ENCODE measurements at places on chromosomes 6 and 20.

- DNase-seq = no peak
Measured at GRCh38 chr6:13273931-13274706, 54.2 kb downstream of the TBC1D7 start.

- no peak for DNase-seq
Measured at GRCh38 chr6:142843361-142843760, 101.6 kb downstream of the HIVEP2 start.

DNA sequence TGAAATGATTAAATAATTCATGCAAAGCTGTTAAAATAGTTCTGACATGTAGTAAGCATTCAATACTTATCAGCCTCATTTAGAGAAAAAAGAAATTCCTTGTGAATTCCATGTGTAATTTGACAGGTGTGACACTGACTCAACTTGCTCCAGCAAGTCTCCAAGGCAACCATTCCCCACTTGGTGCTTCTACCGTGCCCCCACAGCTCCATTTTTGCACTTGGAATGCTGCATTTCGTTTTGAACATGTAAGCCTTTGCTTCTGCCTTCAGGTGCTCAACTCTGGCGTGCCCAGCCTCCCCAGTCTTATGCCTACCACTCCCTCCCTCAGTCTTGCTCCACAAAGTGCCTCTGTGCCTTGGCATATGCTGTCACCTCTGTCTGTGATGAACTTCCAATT lies 760.6 kb upstream of the CHD6 start:
- DNase-seq = no peak

DNA sequence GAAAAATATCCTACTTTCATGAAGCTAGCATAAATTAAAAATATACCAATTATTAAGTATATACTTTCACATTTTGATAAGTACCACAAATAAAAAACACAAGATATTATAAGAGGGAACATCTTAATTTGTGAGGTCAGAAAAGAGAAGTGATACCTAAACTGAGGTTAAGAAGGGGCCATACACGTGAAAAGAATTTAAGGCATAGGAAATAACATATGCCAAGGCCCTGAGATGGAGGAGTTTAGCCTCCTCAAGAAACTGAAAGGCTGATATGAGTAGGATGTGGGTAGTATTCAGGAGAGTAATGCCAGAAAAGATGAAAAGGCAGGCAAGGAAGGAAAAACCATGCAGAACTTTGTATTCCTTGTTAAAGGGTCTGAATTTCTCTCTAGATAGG lies 116.6 kb upstream of the HTR1E start:
- DNase-seq = no peak

DNA sequence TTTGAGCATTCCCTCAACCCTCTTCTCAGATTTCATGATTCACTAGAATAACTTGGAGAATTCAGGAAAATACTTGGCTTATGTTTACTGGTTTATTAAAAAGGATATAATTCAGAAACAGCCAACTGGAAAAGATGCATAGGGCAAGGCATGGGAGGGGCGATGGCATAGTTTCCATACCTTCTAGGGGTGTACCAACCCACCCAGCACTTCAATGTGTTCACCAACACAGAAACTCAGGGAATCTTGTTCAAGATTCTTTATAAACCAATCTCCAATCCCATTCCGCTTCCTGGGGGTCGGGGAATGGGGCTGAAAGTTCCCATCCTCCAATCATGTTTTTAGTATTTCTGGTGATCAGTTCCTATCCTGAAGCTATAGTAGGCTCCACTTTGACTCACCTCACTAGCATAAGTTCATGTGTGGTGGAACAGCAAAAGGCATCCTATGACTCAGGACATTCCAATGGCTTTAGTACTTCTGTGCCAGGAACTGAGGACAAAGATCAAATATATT lies 164.4 kb downstream of the SIM1 start:
- peak; percentile 95 for DNase-seq

DNA sequence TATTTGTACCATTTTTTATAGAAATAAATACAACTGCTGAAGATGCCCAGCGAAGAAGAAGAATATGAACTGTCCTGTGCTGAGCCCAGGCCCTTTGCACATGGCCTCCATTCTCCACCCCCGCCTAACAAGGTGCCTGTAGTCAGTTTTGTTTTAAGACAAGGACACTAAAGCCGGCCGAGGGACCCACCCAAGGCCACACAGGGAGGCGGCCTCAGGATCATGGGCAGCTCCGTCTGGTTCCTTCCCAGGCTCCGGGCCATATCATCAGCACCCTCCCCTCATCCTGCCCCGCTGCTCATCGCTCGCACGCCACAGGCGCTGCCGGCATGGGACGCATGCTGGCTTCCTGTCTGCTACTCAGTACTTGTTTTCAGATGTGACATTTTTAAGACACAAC lies 21.3 kb downstream of the PSMG4 start:
- no peak for DNase-seq

DNA sequence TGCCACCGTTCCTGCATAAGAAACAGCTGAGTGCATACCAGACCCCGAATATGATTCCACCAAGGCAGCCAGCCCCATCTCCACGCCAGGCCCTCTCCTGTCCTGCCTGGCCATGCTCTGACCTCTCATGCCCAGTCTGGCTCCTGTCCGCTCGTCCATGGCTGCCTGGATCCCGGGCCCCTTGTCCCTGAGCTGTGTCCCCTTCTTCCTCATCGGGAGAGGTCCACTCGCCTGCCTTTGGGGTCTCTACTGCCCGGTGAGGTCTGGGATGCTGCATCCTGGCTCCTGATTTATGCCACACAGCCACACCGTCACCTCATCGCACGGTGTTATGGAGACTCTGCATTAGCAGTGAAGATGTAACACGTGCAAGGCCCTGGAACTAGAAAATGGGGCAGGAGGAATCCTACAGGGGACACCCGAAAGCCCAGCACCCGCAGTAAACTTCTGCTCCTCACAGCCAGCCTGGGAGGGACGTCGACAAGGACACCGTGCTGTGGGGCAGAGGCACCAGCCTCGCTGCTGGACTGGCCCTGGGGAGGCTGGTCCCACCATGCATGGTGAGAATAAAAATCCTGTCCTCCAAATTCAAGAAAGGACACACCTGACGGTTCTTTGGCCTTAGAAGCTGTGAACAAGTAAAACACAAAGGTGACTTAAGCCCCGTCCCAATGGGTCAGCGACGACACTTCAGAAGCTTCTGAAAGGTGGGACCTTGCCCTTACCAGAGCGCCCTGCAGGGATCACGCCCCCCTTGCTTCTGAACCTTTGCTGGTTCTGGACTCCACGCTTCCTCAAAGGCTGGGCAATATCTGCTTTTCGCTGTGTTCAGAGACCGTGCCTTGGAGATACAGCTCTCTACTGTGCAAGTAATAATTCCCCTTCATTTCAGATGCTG lies 103.0 kb downstream of the DLL1 start:
- DNase-seq = no peak

DNA sequence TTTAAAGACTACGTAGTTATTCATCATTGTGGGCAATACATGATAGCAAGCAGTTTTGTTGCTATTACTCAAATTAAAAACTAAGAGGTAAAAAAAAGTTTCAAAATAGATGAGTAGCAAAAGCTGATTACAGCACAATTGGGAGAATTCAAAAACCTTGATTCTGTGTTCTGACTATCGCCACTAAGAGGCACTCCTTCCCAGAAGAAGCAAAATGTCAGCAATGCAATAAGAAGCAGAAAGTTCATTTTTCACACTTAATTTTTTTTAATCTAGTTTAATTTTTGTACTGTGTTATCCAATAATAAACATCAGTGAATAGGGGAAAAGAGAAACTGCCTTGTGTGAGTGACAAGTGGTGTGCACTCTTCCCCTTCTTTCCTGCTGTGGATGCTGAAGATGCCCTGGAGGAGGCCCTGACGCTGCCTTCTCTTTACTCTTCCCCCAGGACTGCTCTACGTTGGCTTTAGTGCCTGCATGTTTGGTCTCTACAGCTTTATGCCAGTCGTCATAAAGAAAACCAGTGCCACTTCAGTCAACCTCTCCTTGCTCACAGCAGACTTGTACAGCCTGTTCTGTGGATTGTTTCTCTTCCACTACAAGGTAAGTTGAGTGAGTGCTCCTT lies 263.2 kb upstream of the PLN start:
- DNase-seq = peak; percentile 6

GRCh38 chr6:119076576-119077390 lies 1.7 kb downstream of the FAM184A start:
- DNase-seq = no peak

GRCh38 chr6:124445581-124445980 lies 516.7 kb upstream of the RNF217 start:
- no peak for DNase-seq

DNA sequence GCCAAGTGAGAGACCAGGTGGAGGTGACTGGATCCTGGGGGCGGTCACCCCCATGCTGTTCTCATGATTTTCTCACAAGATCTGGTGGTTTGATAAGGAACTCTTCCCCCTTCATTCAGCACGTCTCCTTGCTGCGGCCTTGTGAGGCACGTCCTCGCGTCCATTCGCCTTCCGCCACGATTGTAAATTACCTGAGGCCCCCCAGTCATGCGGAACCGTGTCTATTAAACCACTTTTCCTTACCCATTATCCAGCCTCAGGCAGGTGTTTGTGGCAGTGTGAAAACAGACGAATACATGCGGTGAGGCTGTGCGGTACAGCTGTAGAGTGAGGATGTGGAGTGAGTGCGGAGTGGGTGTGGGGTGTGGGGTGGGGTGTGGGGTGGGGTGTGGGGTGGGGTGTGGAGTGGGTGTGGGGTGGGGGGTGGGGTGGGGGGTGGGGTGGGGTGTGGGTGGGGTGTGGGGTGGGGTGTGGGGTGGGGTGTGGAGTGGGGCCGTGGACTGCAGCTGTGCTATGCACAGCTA lies 12.1 kb upstream of the NTSR1 start:
- DNase-seq = no peak

GRCh38 chr20:41278936-41279335 lies 38.6 kb downstream of the ZHX3 start:
- DNase-seq = no peak

GRCh38 chr6:135209803-135210202 lies 28.7 kb downstream of the MYB start:
- no peak for DNase-seq

- no peak for DNase-seq
Measured at GRCh38 chr20:61746147-61746646, 319.5 kb downstream of the TAF4 start.

- no peak for DNase-seq
Measured at GRCh38 chr20:34282041-34282440, 21.1 kb downstream of the AHCY start.

DNA sequence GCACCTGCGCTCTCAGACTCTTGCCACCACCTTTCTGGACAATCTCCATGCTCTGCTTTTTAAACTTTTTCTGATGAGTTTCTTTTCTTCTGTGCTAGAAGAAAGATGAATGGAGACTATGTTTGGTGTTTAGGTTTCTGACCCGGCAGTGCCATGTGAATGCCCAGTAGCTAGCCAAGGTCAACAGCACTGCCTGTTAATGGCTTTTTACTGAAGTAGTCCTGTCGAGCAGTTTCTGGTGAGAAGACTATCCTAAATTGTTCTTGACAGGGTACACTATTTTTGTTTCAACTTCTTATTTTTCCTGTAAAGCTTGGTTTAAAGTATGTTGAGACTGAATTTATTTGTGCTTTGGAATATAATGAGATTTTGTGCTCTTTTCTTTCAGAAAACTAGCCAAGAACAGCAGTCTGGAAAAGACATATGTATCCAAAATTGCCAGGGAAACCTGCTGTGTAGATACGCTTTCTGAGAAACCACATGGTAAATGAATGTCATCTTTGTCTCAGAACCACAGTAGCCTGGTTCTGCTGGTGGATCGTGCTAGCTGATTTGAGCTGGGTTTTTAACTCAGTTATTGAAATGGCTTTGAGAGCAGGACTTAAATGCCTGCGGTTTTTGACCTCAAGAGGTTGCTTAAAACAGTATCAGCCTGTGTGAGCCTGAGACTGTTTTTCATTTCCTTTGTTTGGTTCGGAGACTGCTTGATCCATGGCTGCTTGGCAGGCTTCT lies 48.1 kb downstream of the KCNS1 start:
- DNase-seq = no peak

DNA sequence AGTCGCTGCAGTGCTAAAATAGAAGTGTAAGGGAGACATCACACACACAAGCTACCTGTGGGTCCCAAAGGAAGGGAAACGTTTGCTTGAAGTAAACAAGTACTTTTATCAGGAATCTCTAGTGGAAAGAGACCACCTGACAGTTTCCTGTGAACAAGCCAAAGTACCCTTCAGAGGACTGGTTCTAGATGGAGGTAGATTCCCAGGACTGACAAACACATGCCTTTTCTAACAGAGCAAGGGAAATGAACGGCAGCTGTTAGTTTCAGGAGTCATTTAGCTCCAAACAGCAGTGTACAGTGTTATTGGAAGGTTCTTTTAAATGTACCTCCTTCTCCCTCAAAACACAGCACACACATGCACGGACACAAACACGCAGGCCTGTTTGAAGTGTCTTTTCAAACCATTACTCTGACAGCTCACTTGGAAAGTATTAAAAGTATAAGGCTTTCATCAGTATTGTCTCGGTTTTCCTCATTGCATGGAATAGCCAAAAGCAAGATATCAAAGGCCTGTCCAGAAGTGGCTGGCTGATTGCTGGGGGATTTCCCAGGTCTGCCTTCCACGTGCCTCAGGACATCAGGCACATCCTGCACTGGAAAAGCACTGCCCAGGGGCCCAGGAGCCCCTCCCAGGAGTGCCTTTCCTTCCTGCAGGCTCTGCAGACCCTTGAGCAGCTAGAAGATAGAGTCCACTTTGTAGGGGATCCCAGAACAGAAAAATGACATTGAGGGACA lies 393.2 kb upstream of the SOX4 start:
- no peak for DNase-seq

DNA sequence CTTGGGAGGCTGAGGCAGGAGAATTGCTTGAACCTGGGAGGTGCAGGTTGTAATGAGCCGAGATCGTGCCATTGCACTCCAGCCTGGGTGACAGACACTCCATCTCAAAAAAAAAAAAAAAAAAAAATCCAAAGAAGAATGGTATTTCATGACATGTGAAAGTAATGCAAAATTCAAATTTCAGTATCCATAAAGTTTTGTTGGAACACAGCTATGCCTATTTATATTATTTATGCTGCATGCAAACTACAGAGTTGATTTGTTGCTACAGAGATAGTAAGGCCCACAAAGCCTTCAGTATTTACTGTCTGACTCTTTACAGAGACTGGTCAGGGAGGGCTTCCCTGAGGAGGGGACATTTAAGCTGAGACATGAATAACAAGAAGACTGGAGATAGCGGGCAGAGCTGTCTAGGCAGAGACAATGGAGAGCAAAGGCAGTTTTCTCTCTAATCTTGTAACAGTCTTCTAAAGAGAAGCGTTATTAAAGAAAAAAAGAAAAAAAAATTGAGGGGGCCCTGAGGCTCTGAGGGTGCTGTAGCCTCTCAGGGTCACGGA lies 2.7 kb upstream of the SLC9A8 start:
- no peak for DNase-seq

DNA sequence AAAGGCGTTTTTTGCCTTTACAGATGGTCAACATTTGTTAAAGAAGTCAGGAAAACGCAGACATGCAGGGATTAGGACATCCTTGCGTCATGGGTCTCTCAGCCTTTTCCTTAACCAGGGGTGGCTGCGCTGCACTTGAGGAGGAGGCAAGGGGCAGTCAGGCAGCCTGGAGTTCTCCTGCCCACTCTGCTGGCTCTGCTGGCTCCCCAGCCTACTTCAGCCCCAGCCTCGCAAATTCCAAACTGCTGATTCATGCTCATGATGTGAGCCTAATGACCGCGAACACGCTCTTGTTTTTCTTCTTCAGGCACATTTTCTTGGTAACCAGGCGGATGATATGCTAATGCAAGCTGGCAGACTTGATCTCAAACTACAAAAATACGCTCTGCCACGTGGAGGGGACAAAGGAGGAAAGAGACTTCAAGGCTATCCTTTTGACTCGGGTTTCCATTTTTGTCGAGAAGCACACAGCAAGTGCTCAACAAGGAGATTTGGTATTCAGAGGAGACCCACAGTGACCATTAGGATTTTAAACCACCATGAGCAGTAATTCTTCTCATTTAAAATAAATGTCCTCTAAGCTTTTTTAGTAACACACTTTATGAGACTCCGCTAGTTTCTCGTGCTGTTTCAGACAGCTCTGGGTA lies 290.3 kb upstream of the STXBP5 start:
- peak; percentile 9 for DNase-seq
